Epithelial cell of alveolus of lung (primary cell): ENCODE measurements at places on chromosomes 6 and 20. TPM values are rescaled to one million over a fixed set of nuclear protein-coding genes. Genes with fewer than 3 reads are reported as not detected.

The CNKSR3 gene
- 1.8 and 4.5 TPM in 2 replicates for total RNA-seq

The DIDO1 gene
- total RNA-seq: 28.4 and 40.6 TPM in 2 replicates

The XKR7 gene
- not detected in 2 replicates for total RNA-seq

The MYO6 gene
- 10.7 and 13.3 TPM in 2 replicates for total RNA-seq

The PPP1R14C gene
- 1.8 TPM in 1 of 2 replicates, not detected in the other for total RNA-seq

The HLA-DQB1 gene
- 0.13 and 0.32 TPM in 2 replicates for total RNA-seq

The TNXB gene
- total RNA-seq: 0.52 and 34.1 TPM in 2 replicates

The C6orf163 gene
- total RNA-seq: 0.13 and 0.88 TPM in 2 replicates

The CALHM5 gene
- 2.3 and 4.0 TPM in 2 replicates for total RNA-seq
